ENCODE measurements at places on chromosomes 12 and 14.

DNA sequence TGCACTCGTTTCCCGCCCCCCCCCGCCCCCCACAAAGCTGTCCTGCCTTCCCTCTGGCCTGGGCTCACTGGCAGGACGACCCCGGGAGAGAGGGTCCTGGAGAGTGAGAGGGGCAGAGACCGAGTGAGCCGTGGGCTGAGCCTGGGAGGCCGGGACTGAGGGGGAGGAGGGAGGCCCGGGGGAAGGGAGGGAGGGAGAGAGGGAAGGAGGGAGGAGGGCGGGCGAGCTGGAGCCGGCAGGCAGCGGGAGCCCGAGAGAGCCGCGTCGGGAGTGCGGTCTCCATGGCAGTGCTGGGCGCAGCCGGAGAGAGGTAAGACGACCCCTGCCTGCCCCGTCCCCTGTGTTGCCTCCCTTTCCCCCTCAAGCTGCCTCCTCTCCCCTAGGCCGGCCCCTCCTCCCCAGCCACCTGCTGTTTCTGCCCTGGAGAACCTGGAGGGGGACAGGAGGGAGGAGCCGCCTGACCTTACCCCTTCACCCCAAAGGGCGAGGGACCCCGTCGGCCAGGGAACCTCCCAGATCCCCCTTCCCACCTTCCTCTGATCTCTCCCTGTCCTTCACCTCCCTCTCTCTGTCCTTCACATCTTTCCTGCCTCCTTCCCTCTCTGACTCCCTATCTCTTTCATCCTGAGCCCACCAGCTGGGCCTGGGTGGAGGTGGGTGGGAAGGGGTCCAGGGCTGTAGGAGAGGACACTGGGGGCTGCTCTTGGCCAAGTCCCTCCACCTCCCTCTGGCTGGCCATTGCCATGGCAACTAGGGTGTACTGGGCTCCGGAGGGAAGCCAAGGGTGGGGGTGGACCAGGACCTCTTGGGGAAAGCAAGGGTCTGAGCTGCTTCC, at the start of gene GPR162:
GPR162 (plus strand) TSS at position 231 of the 835 bp plus-strand sequence. CDS start 2,078 bp downstream, outside the sequence.
- DNase-seq, result peak; percentile 59

GRCh38 chr12:104057771-104058197, 6.5 kb upstream of the HCFC2 start:
- DNase-seq, result peak; percentile 65

- no peak for DNase-seq
Observed at GRCh38 chr14:21724090-21724973, 50.7 kb upstream of the OR4E1 start.

DNA sequence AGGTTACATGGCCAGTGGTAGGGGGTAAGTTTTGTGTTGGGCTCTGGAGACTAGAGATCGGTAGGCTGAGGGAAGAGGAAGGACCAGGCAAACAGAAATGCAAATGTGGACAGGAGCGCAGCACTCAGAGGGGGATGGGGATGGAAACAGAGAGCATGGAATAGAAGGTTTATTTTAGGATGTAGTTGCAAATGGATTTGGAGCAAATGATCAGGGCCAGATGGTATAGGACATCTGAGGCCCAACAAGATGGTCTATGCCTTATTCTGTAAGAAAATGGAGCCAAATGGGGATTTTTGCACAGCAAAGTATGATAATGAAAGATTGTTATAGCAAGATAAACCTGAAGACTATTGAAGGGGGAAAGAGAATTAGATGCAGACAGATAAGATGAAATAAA, 102.5 kb upstream of the PTPRB start:
- DNase-seq, result no peak

DNA sequence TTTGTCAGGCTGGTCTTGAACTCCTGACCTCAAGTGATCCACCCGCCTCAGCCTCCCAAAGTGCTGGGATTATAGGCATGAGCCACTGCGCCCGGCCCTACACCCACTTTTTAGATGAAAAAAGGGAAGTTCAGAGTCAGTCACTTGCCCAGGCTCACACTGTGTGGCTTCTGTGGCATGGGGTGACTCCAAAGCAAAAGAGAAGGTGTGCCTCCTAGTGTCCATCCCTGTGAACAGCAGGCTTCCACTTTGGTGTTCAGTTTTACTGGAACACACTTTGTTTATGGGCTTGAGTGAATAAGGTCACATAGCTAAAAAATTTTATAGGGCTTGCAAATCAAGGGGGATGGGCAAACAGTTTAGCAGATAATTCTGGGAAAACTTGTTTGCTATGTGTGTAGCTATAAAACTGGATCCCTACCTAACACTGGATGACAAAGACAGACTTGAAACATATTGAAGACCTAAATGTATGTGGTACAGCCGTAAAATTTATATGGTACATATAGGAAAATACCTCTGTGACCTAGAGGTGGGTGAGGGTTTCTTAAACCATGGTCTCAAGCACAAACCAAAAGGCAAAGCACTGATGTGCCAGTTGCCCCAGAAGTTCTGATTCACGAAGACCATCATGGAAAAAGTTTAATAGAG, 54.9 kb downstream of the EID3 start:
- DNase-seq, result peak; percentile 47

- DNase-seq, result no peak
Observed at GRCh38 chr14:21880918-21881317, 207.3 kb upstream of the OR4E1 start.

DNA sequence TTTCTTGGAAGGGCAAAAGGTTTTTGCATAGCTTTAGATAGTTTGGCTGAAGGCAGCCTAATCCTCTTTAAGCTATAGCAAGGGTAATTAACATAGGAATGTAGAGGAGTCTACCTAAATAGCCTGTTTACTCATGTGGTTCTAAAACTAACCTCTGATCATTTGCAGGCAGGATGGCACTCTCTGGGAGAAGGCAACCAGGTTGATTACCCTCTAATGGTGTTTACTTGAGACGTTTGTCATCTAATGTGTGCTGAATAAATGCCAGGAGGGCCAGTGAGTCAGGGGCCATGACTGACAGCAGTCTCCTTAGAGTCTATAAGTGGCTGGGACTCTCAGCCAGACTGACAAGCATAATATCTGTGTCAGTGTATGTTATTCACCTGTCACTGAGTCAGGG, 286.4 kb downstream of the PCNX1 start:
- DNase-seq, result no peak

- peak; percentile 76 for DNase-seq
Observed at GRCh38 chr14:95497561-95498011, 18.9 kb downstream of the SYNE3 start.

GRCh38 chr14:38727731-38728130, 375.3 kb downstream of the SEC23A start:
- DNase-seq, result no peak

GRCh38 chr12:5923043-5923605, 21.9 kb downstream of the ANO2 start:
- DNase-seq, result no peak

- DNase-seq, result no peak
Observed at GRCh38 chr14:33997611-33998010, 46.7 kb upstream of the EGLN3 start.

- no peak for DNase-seq
Observed at GRCh38 chr12:132018193-132018916, 68.6 kb downstream of the EP400 start.

GRCh38 chr14:55301437-55302121, 30.4 kb downstream of the FBXO34 start:
- no peak for DNase-seq

DNA sequence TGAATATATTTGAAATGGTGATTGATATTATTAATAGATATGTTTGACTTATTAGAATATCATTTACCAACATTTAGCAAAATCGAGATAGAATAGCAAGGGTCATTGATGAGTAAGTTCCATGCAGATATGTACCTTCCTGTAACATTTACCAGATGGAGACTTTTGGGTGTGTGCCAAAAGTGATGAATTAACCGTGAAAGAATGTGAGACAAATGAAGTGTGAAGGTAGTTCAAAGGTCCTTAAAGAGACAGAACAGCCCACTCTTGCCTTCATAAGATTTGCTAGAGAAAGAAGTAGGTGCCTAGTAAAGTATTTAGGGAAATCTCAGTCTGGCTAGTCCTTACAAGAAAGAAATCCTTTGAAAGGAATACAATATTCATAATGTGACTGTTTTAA, 45.5 kb downstream of the FGD4 start:
- DNase-seq, result peak; percentile 91

Measured in NCI-H1694 treated with DMSO at 0.1 percent for 48 hours (cell line).